ENCODE measurements at places on chromosomes 7 and 10.

- DNase-seq = no peak
These were observed 95.1 kb downstream of the NPY start for GRCh38 chr7:24378871-24379616.

GRCh38 chr7:20430664-20431063, 100.0 kb downstream of the ITGB8 start:
- no peak for DNase-seq

GRCh38 chr10:110533149-110533548, 34.3 kb upstream of the SMC3 start:
- DNase-seq = no peak

DNA sequence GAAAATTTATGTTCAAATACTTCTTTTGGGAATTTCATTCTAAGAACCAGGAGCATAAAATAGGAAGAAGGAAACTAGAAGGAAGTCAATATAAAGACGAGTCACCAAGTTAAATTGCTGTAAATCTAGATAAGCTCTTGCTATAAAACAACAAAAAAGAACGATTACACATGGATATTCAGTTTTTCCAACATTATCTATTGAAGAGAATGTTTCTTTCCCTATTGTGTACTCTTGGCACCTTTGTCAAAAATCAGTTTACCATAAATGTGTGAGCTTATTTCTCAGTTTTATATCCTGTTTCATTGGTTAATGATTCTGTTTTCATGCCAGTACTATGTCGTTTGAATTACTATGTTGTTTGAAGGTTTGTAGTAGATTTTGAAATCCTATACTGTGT, 536.3 kb upstream of the MKI67 start:
- no peak for DNase-seq

DNA sequence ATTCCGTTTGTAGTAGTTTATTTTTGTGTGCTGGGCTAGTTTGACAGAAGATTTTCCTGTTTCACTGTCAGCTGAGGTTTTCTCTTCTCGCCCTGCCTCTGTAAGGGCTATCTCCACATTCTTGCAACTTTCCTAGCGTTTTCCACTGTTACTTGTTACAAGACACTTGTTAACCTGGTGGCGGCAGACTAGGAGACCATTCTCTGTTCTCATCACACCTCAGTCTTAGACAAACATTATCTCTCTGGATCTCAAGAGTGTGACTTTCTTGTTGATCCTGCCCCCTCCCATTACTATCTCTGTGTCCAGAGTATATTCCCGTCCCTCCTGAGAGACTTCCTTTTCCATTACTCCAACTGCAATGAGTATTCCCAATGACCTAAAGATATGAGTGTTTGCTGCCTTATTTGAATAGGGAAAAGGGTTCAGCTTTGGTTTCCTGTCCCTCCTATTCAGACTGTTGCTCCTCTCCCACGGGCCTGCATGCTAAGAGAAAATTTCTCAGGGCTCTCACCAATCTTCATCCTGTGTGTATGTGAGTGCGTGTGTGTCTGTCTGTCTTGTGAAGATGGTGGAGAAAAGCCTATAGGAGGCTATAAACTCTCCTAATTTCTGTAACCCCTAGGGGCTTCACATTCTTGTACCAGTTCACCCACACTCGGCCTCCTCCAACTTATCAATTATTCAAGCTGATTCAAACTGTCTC, 722.4 kb upstream of the POT1 start:
- DNase-seq = no peak

DNA sequence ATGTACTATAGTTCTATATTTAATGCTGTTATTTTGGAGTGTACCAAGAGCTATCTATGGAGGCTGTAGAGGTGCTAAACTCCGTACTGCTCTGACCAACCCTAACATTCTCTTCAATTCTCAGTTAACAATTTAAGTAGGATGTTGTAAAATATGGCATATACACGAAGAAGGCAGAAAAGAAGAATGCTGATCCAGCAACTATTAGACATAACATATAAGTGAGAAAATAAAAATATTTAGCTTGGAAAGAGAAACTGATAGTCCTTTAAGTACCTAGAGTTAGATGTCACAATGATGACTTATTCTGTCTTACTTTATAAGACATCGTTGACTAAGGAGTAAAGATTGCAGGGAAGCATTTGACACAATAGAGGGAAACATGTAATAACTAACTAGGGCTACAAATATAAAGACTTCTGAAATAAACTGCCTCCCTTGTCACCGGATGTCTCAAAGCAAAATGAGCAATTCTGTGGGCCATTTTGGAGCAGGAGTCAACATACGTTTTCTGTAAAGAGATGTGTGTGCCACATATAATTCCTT, 159.5 kb downstream of the CPEB3 start:
- no peak for DNase-seq

DNA sequence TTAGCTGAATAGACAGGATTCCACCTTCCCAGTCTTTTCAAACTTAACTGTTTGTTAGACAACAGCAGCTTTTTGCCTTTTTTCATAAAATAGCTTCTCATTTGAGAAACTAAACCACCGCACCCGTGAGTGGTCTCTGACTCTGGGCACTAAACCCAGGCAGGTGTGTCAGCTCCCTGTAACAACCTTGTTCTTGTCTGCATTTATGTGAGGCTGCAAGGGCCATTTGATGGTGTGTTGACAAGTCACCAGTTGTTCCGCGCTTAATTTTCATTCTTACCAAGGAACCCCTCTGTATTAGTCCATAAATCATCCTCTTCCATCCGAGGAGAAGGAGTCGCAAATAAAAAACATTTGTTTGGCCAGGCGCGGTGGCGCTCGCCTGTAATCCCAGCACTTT, 1.5 kb downstream of the STOX1 start:
- DNase-seq = no peak

DNA sequence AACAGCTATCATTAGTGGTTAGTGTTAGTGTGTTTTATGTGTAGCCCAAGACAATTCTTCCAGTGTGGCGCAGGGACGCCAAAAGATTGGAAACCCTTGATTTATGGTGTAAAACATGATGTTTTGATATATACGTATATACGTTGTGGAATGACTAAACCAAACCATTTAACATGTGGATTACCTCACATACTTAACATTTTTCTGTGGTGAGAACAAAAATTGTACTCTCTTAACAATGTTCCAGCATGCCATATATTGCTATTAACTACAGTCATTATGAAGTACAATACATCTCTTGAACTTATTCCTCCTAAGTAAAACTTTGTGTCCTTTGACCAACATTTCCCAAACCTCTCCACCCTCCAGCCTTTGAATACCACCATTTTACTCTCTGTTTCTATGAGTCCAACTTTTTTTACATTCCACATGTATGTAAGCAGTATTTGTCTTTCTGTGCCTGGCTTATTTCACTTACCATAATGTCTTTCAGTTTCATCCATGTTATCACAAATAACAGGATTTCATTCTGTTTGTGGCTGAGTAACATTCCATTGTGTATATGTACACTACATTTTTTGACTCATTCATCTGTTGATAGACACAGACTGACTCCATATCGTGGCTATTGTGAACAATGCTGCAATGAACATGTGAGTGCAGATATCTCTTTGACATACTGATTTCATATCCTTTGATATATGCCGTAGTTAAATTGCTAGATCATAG, 42.2 kb upstream of the MAGI2 start:
- no peak for DNase-seq

GRCh38 chr7:103462358-103462757, 16.4 kb upstream of the SLC26A5 start:
- no peak for DNase-seq

DNA sequence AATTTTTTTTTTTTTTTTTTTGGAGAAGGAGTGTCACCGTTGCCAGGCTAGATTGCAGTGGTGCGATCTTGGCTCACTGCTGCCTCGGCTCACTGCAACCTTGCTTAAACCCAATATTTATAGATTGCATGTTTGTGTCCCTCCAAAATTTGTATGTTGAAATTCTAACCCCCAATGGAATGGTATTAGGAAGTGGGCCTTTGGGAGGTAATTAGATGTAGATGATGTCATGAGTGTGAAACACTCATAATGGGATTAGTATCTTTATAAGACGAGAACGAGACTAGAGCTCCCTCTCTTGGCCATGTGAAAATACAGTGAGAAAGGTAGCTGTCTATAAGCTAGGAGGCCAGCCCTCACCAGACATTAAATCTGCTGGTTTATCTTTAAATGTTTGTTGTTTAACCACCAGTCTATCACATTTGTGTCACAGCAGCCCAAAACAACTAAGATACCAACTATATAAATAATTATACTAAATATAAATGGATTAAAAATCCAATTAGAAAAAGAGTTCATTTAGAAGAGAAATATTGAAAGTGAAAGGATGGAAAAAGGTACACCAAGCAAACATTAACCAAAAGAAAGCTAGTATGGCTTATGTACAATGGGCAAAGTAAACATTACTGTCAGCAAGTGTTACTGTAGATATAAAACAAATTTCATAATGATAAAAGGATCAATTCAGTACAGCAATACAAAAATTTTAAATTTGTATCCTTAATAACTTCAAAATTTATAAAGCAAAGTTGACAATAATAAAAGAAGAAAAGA, 9.3 kb downstream of the TCAF1 start:
- DNase-seq = no peak

- no peak for DNase-seq
These were observed 4.8 kb downstream of the AKAP9 start for GRCh38 chr7:91945476-91945875.

GRCh38 chr7:102866535-102867215, 46.1 kb upstream of the LRRC17 start:
- DNase-seq = no peak

- no peak for DNase-seq
These were observed 11.5 kb downstream of the TAS2R16 start for GRCh38 chr7:122984021-122984420.

DNA sequence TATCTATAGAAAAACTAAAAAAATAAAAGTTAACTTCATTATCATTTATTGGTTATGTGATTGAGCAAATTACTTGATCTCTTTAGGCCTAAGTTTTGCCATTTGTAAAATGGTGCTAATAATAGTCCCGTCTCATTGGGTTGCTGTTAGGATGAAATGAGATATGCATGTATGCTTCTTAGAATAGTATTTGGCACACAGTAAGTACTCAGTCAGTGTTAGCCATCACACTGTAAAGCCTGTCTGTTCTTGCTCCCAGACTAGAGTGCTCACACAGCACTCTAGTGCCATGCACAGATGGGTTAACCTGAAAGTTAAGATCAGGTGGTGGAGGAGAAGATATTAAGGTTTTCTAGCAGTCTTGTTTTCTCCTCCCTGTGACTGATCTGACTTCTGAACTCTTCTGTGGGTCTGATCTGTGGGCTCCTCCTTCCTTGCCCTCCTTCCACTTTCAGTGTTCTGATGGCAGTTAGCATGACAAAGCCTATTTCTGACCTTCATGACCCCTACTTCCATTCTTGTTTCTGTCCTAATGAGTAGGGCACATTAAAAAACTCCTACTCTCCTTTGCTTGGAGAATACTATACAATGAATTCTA, 167.5 kb downstream of the RNLS start:
- no peak for DNase-seq

DNA sequence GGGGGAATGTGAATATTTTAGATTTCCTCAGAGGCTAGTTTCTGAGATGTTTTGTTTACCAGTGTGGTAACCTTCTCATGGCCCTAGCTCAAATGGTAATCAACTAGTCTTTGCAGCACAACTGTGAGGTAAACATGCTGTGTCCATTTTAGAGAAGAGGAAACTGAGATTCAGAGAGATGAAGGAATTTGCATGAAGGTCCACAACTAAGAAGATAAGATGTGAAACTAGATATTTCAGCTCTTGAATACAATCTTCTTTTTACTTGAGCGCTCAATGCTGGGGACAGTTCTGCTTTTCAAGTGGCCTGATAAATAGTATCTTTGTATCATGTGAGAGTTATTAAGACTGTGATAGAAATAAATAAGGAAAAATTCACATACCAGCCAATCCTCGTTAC, 245.4 kb downstream of the AUTS2 start:
- no peak for DNase-seq

DNA sequence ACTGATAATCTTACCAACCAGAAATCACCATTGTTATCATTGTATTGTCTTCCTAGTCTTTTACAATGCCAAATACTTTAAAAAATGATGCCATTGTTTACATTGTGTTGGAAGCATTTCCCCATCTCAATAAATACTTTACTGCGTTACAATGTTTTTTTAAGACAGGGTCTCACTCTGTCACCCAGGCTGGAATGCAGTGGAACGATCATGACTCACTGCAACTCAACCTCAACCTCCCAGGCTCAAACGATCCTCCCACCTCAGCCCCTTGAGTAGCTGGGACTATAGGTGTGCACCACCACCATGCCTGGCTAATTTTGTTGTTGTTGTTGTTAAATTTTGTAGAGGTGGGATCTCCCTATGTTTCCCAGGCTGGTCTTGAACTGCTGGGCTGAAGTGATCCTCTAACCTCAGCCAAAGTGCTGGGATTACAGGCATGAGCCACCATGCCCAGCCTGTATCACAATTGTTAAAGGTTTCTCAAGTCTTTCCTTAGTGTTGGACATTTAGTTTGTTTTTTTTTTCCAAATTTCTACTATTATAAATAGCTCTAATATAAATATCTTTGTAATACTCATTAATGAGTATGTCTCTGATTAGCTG, 13.5 kb downstream of the LRMDA start:
- DNase-seq = no peak

DNA sequence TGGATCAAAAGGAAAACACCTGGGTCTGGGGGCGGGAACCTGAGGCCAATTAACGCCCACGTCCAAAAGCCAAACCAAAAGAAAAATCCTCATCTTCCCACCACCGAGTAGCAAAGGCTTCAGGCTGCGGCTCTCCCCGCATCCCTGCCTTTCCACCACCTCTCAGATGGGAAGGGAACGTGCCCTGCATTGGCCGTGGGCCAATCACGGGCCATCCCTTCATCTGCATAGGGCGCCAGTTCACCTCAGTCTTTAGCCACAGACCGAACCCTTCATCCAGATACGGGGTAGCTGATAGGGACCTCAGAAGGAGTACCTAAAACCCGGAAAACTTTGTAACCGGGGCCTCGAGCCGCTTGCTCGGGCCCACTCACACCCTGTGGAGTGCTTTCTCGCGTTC, 626 bp downstream of the PRPF18 start:
- DNase-seq = no peak

DNA sequence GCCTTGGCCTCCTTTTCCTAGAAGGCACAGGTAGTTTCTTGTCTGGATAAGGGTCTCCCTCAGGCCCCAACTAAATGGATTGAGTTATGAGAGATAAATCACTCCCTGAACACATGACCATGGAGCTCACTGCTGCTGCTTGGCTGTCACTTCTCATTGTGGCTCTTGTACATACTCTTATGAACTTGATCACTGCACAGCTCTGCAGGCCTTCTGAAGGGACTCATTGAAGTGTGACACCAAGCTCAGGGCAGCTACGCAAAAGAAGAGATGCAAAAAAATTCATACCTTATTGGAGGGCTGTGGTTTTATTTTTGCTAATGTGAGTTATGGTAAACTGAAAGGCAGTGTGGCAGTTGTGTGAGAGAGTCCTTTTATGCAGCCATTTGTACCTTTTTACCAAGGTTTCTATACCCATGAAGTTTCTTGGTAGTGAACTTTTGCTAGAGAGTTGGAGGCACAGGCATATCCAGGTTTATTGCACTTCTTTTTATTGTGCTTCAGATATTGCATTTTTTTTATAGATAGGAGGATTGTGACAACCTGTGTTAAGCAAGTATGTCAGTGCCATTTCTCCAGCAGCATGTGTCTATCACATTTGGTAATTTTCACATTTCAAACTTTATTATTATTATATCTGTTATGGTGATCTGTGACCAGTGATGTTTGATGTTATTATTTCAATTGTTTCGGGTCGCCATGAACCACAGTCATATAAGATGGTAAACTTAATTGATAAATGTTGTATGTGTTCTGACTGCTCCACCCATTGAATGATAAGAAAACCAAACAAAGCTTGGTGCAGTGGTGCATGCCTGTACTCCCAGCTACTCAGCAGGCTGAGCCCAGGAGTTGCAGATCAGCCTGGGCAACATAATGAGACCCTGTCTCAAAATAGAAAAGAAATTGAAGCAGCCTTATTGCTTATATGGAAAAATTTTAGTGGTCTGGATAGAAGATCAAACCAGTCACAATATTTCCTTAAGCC, 100.6 kb downstream of the LRRC4 start:
- DNase-seq = no peak

All from activated CD4-positive, alpha-beta T cell treated with anti-CD3 and anti-CD28 coated beads, Interleukin-2, amount 50 U/mL, for 4 hours (primary cell).